ENCODE measurements at places on chromosomes 16 and 17.

DNA sequence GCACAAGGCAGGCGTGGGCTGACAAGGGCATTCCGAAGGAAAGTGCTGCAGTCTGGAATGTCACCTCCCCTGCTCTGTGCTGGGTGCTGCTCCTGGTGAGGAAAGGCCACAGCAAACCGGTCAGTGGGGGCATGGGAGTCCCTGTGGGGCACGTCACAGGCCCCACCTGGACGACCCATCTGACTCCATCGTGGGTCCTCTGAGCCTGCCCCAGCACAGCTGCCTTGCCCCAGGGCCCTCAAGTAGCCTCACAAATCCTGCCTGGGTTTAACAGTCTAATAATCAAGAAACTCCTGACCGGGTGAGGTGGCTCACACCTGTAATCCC lies 2.8 kb upstream of the MYO15B start:
- DNase-seq, result no peak

DNA sequence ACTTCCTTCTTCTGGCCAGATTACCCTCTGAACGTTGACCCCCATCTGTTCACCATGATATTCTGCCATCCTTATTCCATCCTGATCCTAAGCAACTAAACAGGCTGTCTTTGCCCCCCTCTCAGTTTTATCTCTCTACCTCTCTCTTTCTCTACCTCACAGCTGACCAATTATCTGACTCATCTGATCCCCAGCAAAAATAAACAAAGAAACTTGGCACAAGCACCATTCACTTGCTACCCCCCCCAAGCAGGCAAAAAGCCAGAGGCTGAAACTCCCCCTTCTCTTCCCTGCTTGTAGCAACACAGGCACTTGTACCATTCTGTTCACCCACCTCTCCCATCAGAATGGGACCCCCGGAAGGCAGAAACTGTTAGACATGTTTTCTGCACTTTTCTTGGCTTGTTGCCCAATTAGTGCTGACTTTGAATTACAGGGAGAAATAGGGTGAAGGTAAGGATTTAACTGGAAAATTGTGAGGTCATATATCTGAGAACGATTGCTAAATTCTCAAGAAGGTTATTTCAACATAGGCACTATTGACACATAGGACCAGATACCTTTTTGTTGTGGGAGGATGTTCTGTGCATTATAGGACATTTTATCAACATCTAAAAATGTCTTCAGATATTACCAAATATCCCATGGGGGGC lies 163.2 kb downstream of the TOX3 start:
- no peak for DNase-seq

GRCh38 chr16:72291121-72291520 lies 119.2 kb upstream of the PMFBP1 start:
- no peak for DNase-seq

DNA sequence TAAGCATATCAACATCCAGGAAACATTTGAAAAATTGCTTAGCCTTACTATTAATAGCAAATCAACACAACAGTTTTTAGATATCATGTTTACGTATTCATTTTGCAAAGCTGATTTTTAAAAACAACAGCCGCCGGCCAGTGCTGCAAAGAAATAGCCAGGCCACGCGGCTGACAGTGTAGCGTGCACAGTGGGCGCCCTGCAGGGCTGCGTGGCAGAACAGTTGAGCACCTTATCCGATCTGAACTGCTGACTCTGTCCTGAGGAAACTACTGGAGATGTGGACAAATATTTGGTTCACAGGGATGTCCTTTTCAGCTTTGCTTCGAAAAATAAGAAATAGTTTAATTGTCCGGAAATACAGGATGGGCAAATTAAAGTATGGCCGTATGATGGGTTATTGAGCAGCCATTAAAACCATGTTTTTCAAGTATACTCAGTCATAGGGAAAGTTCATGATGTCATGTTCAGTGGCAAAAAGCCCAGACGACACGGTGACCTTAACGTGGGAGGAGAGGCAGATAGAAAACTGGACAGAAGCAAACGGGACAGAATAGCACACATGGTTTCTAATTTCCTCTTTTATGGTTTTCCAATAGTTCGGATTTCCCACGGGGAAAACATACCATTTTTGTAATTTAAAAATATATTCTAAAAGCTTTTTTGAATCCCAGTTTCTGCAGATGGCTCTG lies 52.4 kb upstream of the ENDOV start:
- no peak for DNase-seq

DNA sequence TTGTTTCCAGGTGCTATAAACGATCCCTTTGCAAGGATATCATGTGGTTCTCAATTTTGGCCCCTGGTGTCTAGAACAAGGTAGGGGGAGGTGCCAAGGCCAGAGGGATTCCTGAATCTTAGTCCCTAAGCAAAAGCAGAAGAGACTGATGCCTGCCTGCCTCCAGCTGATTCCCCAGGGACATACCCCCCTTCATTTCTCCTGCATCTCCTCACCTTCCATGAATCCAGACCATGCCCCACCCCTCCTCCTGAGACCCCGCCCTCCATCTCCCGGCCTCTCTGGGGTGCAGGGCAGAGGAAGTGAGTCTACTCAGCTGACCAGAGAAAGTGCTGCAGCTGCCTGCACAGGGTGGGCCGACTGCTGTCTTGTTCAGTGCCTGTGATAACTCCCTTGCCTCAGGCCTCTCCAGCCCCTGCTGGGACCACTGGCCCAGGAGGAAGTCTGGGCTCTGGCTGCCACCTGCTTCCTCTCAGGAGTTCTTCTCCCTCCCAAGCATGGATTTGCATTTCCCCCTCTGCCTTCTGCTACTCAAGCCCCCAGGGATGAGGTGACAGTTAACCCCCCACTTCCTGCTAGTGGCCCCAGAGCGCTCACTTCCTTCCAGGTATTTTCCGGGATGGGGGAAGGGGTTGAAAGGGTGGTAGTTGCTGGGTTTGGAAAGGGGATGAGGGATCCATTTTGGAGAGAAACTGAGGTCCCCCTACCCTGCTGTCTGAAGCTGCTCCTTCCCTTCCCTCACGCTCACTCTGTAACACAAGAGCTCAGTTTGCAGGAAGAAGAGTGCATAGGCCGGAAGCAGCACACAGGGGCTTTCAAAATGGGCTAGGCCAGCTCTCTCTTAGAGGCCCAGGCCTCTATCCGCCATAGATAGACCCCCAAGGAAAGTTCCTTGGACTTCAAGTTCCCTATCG lies 10.5 kb upstream of the TSPOAP1 start:
- DNase-seq, result peak; percentile 87

GRCh38 chr16:87288753-87289362 lies 28.3 kb downstream of the C16orf95 start:
- DNase-seq, result no peak

GRCh38 chr16:50948268-50948930 lies 202.7 kb downstream of the SALL1 start:
- no peak for DNase-seq

DNA sequence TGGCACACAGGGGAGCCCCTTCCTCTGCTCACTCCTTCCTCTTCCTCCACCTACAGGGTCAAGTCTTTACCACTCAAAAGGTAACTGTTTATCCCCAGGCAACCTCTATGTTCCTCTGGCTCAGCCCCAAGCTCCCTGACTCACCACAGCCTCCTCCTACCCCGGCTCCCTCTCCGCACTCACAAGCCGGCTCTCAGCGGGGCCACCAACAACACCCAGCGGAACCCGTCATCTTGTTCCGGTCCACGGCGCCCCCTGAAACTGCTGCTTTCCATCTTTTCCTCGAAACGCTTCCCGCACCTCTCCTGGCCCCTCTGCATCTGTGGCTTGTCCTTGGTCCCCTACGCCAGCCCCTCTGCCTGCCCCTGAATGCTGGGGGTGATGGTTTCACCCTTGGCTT lies 58.4 kb downstream of the NXN start:
- no peak for DNase-seq

GRCh38 chr17:52105591-52105990 lies 52.9 kb downstream of the CA10 start:
- DNase-seq, result no peak

GRCh38 chr17:2687074-2687418 lies 24.5 kb downstream of the CLUH start:
- no peak for DNase-seq

DNA sequence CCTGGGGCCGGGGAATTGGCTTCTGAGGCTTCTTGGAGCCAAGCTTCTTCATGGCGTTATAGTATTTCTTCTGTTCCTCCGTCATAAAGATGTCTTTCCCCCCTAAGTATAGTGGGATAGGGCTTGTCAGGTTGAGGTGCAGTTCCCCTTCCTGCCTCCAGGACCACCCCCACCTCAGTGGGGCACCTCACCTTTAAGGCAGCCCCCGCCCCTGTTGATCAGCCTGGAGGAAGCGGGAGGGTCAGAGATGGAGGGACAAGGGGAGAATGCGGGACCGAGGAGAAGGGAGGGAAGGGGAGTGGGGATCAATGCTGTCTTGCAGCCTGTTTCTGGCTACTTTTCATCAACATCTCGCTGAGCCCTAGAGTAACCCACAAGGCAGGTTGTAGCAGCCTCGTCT lies 11.6 kb upstream of the CD79B start:
- DNase-seq, result no peak

DNA sequence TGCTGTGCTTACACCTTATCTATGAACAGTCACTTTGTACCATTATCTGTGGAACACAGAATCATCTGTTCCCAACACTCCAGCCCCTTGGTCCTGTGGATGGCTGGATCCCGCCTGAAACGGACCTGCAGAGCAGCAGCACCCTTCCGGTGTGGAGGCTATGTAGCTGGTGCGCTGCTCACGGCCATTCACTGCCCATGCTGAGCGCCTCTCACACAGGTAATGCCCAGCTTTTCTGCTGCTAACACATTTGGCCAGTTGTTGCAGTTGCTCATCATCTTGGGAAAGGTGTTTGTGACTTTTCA lies 11.4 kb upstream of the PLK1 start:
- no peak for DNase-seq

DNA sequence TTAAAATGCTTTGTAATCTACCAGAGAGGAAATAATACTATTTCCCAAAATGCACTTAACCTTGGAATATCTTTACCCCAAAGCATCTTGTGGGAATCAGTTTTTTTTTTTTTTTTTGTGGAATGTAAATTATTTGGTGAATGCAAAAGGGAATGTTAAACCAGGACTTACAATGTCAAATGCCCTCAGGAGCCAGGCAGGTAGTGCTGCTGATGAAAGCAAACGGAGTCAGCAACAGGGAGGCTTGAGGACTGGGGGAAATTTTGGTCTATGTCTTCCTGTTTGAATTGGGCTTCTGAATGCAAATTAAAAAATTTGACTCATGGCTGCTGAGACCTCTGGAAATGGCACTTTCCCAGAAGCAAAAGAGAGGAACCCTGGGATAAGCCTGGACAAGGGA lies 96.5 kb upstream of the NLRP1 start:
- no peak for DNase-seq

- DNase-seq, result no peak
Measured at GRCh38 chr16:69861292-69862030, 89.7 kb upstream of the CLEC18A start.

GRCh38 chr16:57493767-57494166 lies 7.5 kb upstream of the DOK4 start:
- DNase-seq, result no peak

DNA sequence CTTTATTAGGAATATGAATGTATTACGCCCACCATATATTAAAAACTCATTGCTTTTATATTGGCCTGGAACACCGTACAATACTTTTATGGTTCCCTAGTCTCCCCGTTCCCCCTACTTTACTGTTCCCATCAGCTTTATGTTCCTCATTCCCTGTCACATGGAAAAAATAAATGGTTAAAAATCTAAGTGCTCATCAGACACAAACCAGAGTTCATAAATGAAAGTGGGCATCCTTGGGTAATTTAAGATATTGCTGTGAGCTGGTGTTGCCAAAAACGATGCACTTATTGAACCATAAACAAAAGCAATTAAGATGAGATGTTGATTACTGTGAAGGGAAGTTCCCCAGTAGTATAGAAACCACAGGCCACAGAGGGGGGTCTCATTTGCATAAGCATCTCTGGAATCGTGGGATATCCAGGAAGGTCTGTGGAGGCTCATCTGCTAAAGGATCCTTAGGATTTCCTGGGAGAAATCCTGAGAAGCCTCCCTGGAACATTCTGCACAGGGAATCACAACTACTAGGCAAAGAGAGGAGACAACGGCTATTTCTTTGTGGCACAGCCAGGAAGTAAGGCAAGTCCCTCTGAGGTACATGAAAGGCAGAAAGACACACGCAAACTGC lies 591.4 kb upstream of the CDH11 start:
- no peak for DNase-seq

- no peak for DNase-seq
Measured at GRCh38 chr17:2462481-2462880, 49.2 kb downstream of the METTL16 start.

DNA sequence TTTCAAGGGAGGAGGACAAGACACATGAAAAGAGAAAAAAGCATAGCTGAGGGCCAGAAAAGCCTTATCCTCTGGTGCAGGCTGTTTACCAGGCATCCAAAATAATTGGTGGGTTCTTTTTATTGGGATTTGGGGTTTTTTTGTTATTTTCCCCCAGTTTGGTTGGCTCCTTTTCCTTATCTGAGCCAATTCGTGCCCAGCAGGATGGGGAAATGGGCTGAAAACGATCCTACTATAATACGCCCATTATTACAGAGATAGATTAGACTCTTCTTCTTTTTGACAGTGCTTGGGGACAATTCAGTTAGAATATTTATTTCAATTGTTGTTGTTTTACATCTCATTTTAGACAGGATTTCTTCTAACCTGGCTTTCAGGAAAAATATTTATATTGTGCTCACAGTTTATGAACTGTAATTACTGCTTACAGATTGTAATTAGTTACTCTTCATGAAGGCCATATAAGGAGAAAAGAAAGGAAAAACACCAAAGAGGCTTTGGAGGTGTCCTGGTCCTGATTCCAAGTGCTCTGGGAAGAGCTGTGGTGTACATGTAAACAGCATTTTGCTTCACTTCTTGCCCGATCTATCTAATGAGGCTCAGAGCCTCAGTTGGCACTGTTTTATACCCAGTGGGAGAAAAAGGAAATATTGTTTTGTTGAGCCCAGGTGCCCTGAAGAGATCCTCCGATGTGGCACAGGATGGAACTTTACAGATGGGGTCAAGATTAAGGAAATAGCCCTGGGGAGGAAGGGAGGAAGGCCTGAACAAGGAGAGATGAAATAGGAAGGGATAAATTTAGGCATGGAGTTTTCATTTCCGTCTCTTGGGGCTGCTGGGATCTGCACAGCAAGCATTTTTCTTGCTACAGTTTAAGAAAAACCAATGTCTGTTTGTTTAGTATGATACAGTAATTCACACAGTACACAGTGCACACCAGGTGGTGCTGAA lies 611 bp upstream of the ANKRD40 start:
- DNase-seq, result no peak

DNA sequence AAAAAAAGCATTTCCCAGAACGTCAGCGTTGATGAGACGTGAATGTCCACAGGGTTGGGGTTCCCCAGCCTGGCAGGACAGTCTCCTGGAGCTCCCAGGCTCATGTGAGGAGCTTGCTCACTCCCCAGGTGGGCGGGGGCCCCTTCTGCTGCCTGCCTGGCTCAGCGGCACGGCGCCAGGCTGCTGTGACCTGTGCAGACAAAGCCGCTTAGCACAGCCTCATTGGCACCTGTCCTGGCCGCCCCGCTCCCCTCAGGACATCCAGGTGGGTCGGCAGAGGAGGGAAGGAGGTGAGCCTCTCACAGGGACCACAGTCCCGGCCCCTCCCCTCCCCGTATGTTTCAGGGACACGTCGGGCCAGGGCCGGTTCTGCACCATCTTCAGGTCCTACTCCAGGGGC lies 12.9 kb upstream of the WFIKKN1 start:
- DNase-seq, result no peak
